Activated CD4-positive, alpha-beta T cell treated with anti-CD3 and anti-CD28 coated beads, Interleukin-2, amount 50 U/mL, for 1 hour (primary cell): ENCODE measurements at places on chromosomes 16 and 17.

- no peak for DNase-seq
Observed at GRCh38 chr17:28986714-28987655, 18.8 kb downstream of the SEZ6 start.

GRCh38 chr16:31022544-31023251 is 10.7 kb upstream of the STX4 start:
- DNase-seq, result no peak

- DNase-seq, result no peak
Observed at GRCh38 chr16:11129378-11129781, 126.6 kb downstream of the SOCS1 start.

- DNase-seq, result peak; percentile 78
Observed at GRCh38 chr16:57485916-57486857, at the start of gene DOK4. TSS of gene DOK4 (minus strand) at chr16:57486493. CDS start at chr16:57479507, 6,986 bp downstream.

- DNase-seq, result no peak
Observed at GRCh38 chr16:11260596-11260966, 4.6 kb upstream of the SOCS1 start.

DNA sequence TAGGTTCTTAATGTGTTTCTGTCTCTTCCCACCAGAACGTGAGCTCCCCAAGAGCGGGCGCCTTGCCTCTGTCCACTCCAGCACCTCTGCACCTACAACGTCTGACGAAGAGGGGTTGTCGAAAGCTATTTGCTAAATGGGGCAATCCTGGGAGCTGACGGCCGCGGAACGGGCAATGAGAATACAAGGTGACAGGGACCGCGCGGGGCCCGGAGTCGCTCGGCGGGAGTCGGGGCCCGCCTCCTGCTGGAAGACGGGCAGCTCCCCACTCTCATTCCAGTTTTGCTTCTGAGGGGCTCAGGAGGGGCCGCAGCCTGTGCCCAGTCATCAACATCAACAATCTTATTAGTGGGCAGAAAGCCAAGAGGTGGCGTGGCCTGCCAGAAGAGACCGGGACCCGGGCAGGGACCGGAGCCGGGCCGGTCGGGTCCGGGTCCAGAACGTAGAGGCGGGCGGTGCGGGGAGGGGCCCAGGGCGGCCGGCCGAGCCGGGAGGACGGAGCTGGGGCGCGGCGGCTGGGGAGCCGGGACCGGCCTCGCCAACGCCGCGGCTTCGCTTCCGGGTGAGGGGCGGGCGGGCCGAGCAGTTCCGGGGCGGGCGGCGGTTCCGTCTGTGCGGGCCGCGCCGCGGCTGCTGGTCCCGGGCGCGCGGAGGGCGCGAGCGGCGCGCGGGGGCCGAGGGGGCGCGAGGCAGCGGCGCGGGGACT is at the start of gene MOSMO:
Gene MOSMO, plus strand, starts transcription at position 603 of the 706 bp plus-strand sequence. CDS start 191 bp downstream, outside the sequence.
- DNase-seq, result peak; percentile 63

- DNase-seq, result no peak
Observed at GRCh38 chr17:74524653-74525464, 6.4 kb downstream of the CD300LB start.

DNA sequence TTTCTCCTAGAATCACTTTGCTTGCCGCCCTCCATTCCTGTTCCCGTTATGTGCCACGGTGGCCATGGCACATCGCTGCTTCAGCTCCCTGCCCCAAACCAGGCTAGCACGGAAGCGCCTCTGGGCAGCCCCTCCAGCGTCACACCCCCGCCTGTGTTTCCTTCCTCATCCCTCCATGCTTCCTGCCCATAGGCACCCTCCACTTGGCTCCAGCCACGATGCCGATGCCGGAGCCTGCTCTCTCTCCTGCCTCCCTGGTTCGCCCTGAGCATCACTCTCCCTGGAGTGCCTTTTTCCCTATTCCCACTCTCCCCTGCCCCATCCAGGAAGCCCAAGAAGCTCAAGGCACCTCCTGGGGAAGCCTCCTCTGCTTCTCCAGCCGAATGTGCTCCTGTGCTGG is 3.2 kb upstream of the ARHGAP23 start:
- no peak for DNase-seq

DNA sequence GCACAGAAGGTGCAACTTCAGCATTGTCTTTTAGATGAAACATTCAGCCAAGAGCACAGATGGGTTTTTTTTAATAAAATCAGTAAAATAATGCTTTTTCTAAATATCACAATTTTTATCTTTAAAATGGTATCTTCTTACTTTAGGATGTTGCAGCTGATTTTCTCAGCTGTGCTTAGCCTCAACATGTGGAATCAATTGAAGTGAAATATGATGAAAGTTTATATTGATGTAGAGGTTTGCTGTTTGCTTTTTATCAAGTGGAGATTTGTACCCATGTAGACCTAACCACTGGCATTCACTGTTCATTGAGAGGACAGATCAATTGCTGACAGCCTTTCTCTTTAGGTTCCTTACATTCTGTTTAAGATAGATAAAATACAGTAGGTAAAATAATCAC is 107.8 kb downstream of the CYB561 start:
- DNase-seq, result no peak
